Muscle of back (tissue), 13 donors: ENCODE measurements at places on chromosomes 2 and 18.

- no peak for DNase-seq
Observed at GRCh38 chr18:58754544-58755068, 83.3 kb downstream of the MALT1 start.

DNA sequence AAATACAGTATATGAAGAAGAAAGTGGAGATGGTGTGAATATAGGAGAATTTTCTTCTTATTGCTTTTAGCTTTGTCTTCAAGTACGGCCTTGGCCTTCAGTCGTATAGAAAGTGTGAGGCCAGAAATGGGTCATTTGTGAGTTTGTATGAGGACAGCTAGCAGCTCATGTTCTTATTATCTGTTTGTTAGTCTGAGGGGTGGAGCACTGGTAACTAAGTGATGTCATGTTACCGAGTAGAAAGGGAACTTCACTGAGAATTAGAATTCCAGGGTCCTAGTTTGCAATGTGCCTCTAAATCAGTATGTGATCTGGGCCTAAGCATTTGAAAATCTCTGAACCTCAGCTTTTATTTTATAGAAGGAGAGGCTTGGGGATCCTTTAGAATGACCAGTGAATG, 588.6 kb downstream of the NRXN1 start:
- no peak for DNase-seq

DNA sequence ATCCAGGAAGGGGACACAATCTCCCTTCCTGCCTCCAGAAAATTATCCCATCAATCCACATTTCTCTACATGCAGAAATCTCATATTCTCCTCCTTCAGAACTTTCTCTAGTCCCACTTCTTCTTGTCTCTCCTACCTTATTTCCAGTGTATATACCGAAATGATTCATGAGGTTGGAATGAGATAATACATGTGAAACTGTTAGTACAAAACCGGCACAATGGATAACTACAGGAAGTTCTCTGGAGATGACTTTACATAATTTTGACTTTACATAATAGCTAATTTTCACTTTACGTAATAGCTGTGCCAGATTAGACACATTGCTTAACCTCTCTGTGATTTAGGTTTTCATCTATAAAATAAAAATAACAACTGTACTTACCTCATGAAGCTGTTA, 801.3 kb downstream of the ERBB4 start:
- no peak for DNase-seq

GRCh38 chr18:47775961-47776360, 154.5 kb downstream of the SMAD2 start:
- no peak for DNase-seq

- DNase-seq = no peak
Observed at GRCh38 chr18:62784338-62784965, 69.1 kb downstream of the PHLPP1 start.

DNA sequence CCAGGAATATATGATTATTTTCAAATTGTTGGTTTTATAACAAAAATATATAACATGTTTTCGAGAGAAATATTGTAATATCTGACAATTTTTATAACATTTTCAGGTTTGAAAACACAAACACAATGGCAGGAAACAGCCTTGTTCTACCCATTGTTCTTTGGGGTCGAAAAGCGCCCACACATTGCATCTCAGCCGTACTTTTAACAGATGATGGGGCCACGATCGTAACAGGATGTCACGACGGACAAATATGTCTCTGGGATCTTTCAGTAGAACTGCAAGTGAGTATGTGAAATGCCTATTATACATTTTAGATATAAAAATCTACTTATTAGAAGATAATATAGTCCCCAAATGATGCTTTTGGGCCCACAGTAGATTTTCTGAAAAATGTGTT, 21.2 kb downstream of the WDR7 start:
- DNase-seq = no peak

DNA sequence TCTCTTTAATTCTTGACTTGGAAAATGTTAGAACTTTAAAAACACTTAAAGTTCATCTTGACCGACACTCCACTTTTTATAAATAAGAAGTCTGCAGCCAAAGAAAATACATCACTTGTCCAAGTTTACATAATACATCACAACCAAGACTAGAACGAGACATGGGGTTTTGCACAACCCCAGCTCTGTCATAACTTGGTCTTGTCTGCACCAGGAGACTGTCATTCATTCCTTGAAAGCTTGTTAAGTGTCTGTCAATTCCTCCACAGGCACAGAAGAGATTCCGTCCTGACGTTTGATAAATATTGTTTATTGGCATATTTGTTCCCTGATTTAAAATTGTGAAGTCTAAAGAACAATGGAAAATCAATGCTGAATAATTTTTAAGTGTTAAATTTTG, 139.5 kb upstream of the SETBP1 start:
- no peak for DNase-seq

DNA sequence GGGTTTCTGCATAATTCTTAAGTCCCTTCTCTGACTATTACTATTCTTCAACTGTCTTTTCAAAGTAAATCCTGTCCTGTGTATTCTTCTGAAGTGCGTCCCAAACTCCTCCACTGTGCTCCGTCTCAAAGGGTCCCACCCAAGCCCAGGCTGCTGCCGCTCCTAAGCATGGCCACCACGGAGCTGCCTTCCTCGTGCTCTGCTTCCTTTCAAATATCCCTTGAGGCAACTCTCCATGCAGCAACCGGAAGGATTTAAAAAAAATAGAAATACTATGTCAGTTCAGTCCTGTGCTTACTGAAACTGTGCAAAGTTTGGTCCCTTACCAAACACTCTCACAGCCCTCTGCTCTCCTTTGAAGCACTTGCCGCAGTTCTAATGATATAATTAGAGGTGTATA, 116.1 kb downstream of the NOL10 start:
- DNase-seq = no peak

- no peak for DNase-seq
Observed at GRCh38 chr2:168300460-168300859, 53.1 kb upstream of the STK39 start.

DNA sequence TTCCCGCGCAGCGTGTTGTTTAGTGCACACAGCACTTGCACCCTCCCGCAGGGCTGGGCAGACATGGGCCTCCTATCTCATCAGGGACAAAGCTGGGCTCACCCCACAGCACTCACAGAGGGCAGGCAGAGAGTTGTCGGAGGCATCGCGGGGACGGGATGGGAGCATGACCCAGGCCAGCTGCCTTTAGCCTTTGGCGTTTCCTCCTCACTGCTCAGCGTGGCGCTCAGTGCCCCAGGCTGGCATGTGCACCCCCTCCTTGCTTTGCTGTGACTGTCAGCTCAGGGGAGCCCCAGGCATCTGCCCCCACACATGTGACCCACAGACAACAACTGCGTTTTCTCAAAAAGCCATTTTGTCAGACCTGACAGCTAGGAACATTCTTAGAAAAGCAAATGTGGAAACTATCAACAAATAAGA, 101.1 kb downstream of the RNF144A start:
- DNase-seq = no peak

GRCh38 chr2:223283771-223284170, 231.8 kb downstream of the KCNE4 start:
- DNase-seq = no peak

GRCh38 chr2:43417300-43417699, 178.5 kb downstream of the THADA start:
- DNase-seq = no peak

GRCh38 chr18:70454704-70455322, 166.0 kb downstream of the SOCS6 start:
- DNase-seq = peak; percentile 48

- DNase-seq = no peak
Observed at GRCh38 chr18:11883153-11883552, 25.0 kb downstream of the MPPE1 start.

DNA sequence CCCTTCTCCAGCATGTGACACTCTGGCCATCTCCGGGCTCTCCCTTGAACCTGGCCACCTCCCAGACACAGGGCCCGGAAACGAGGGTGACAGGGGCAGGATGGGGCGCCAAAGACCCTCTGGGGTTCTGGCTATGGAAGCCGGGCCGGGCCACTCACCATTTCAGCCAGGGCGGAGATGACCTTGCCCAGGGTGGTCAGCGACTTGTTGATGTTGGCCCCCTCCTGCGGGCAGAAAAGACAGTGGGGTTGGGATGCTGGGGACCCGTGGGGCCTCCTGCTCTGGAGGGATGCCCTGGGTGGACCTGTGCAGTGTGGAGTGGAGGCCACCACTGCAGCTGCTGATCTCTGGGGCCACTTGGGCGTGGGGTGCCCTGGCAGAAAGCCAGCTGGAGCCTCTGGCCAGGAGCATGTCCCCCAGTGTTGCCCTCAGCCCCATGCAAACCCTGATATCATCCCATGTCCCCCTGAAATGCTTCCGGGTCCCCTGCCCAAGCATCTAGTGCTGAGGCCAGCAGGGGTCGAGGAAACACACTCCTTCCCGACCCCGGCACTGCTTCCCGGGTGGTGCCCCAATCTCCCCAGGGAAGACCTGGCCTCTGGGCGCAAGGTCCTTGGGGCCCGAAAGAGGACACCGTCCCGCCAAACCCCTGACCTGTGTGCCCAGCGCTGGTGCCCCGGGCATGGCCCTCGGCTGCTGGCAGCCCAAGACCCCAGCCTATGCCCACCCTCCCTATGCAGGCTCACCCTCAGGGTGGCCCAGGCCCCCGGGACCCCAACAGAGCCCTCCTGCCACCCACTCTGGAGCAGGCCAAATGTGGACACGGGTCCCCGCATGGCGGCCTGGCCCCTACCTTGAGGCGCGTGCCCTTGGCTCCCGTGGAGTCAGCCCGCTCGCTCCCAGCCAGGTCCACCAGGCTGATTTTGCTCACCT, 36.9 kb downstream of the KIF1A start:
- no peak for DNase-seq

DNA sequence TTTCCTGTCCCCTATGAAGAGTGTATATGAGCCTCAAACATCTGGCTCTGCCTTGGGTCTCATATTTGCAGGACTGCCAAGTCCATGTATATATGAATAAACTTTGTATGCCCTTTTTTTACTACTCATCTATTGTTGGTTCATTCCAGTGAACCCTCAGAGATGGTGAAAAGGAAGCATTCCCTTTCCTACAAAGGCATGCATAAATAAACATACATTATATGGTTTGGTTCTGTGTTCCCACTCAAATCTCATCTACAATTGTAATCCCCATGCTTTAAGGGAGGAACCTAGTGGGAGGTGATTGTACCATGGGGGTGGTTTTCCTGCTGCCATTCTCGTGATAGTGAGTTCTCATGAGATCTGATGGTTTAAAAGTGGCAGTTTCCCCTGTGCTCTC, 534.2 kb downstream of the SPAG16 start:
- DNase-seq = no peak

DNA sequence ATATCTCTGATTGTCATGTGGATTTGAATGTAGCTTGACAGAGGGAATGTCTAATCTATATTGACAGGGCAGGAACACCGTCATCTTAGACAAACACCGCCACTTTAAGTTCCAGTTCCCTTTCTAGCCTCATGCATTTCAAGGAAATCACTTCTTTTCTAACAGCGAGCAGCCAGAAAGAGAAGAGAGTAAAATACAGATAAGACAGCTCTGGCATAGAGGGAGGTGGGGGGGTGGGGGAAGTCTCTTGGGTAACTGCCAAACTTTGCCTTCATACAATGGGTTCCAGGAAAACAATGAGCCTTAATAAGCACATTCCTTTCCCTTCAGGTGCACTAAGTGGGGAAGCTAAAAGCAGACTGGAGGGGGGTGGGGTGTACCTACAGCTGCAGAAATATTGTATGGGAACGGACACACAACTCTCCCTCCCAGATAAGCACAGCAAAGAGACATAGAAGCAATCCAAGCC, 37.2 kb downstream of the CASP10 start:
- DNase-seq = no peak

DNA sequence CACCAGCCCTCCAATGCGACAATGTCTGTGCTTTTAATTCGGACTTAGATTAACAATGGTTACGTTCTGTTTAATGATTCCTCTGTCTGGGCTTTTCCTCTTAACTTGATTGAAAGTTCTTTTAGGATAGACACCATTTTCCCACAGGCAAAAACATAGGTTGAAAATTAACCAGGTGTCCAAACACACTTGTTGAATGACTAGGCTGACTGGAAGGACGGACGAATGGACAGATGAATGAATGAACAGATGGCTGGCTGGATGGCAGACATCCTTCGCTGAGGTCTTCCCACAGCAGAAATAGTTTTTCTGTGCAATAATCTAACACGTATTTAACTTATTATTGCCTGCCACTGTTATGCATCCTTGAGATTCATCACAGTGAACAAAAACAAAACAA, 298.8 kb downstream of the SRBD1 start:
- DNase-seq = no peak

DNA sequence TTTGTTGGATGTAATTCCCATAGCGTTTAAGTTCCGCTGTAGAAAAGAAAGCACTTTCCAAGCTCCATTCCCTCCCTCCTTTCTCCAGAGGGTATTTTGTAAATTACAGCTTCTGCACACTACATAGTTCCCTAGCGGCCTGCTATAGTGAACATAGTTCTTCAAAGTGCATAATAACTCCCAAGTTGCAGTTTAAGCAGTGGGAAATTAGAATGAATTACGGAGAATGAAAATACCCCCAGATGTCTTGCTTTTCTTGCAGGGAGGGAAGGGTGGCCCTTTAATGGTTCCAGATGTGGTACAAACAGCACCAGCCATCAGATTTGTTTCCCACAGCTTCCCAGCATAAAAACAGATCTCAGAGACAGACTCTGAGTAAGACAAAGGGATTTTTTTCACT, 893.9 kb downstream of the SUCLG1 start:
- no peak for DNase-seq

DNA sequence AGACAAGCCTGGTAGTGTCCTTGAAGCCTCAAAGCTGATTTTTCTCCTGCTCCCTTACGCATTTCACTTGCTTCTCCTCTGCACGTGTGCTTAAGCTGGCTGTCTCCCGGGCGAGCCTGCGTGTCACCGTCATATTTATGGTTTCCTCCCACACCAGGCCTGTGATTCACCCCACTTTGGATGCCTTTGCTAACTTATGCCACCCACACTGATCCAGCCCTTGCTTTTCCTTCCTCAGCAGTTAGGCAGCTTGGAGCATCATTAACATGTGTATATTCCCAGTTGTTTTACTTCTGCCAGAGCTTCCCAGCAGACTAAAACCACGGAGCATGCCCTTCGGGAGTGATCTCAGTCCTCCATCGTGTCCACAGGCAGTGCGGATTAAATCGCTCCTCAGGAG, 2.2 kb downstream of the ST3GAL5 start:
- peak; percentile 90 for DNase-seq

DNA sequence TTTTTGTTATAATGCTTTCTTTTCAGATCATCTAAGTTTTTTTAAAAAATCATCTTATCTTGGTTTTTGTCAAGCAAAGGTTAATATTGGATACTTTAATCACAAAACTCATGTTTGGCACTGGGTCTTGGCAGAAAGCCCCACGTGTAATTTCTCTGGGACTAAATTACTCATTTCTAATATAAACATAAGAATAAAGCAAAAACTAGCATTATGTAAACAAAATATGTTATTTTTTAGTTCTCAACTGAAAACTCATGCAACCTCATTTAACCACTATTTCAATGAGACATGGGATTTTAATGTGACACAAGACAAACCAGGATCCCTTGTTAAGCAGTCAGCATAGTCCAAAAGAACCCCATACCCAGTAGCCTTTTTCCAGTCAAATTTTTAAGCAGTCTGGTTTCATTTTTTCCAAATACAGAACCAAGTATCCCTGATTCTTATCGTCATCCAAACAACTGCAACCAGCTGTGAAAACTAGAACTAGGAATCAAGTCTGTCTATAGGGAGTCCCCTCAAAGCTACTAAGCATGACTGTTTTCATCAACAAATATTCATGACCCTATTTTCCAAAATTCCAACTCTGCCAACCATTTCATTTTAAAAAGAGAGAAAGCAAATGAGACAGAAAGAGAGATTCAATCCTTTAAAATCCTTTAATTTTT, 27.1 kb downstream of the PID1 start:
- DNase-seq = no peak
